Activated CD4-positive, alpha-beta T cell treated with anti-CD3 and anti-CD28 coated beads for 1 hour (primary cell): ENCODE measurements at places on chromosomes 6 and 20.
A peak's percentile ranks its signal among the peaks of the same experiment; 100 is the strongest.

DNA sequence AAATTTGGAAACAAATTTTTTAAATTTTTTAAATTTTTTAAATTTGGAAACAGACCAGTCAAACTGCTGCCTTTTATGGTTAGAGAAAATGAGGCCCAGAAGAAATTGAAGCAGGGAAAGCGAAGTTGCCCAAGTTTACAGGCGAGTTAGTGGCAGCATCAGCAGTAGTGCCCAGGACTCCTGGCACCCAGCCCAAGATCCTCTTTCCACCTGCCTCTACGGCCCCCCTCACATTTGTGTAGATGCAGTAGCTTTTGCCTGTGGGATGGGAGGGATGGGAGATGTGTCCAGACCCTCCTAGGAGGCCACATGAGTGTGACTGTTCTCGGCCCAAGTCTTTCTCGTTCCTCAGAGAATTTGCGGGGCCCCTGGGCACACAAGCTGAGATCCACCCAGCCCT lies 49.8 kb downstream of the HNF4A start:
- DNase-seq = no peak

DNA sequence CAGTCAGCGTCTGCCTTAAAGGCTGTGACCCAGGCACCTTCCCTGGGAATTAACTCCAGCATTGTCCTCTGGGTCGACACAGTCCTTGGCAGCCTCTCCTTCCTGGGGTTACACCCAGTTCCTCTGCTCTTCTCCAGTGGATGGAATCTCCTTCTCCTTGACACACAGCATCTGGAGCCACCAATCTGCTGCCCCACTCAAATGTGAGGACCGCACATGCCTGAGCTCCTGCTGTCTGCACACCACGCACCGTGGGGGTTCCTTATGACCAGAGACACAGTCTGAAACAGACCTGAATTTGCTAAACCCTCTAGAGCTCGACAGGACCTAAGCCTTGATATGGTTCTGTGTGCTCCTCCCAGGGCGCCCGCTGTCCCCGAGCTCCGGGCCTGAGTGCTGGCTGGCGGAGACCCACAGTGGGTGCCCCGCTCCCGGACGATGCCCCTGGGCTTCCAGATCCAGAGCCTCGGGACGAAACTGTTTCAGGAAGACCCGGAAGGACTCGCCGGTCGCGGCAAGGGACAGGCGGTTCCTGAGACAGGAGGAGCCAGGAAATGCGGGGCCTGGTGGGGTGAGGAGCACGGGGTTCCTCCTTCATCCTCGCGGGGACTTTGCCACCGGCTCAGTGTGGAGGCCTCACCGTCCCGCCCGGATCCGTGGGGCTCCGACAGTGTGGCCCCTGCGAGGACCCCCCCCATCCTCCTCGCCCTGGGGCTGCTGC lies 2.5 kb upstream of the RAET1G start:
- DNase-seq = peak; percentile 7

GRCh38 chr6:69232911-69233448 lies 563.8 kb downstream of the LMBRD1 start:
- no peak for DNase-seq

GRCh38 chr20:49989234-49990065 lies 6.7 kb downstream of the SNAI1 start:
- no peak for DNase-seq

DNA sequence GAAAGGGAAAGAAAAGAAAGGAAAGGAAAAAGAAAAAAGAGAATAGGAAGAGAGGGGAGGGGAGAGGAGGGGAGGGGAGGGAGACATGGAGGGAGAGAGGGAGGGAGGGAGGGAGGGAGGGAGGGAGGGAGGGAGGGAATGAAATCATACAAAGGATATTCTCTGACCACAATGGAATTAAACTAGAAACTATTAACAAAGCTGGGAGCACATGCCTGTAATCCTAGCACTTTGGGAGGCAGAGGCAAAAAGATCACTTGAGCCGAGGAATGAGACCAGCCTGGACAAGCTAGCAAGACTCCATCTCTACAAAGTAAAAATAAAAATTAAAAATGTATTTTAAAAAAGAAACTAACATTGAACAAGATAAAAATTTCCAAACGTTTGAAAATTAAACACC lies 62.8 kb downstream of the ILRUN start:
- DNase-seq = no peak

DNA sequence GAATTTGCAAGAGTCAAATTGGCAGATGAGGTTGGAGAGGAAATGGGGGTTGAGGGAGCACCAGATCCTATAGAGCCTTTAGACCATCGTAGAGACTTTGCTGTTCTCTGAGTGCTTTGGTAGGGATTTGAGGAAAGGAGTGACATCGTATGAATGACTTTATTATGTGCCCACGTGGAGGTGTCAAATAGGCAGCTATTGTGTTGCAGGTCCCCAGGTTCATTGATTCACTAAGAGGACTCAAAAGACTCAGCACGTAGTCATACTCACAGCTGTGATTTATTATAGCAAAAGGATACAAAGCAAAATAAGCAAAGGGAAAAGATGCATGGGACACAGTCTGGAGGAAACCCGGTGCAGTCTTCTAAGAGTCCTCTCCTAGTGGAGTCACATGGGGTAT lies 2.2 kb downstream of the MTRES1 start:
- DNase-seq = no peak

- DNase-seq = no peak
These were observed 25.0 kb downstream of the CYB5R4 start for GRCh38 chr6:83884523-83884922.

GRCh38 chr20:19749618-19750071 lies 8.4 kb upstream of the RIN2 start:
- DNase-seq = no peak

DNA sequence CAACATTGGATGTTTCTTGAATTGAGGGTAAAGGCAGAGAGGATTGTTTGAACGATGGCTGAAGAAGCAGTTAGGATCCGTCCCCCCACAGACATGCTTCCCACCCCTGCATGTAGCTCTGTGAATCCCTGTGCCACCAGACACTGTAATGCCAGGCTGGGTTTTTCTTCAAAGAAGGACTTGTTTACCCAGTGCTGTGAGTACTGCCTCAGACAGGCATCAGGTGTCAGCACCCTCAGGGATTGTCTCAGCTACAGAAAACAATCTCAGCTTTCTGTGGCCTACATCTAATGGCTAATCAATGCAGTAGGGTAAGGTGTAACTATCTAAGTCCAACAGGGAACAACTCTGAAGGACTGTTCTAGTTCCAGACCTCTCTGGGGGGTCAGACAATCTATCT lies 853.0 kb upstream of the EPHA7 start:
- no peak for DNase-seq

- DNase-seq = no peak
These were observed 13.6 kb downstream of the FAM83B start for GRCh38 chr6:54860132-54860531.

GRCh38 chr6:43503443-43503842 lies 6.7 kb downstream of the LRRC73 start:
- no peak for DNase-seq

GRCh38 chr20:46594725-46595124 lies 44.3 kb upstream of the OCSTAMP start:
- no peak for DNase-seq

GRCh38 chr6:74991573-74992332 lies 214.1 kb downstream of the COL12A1 start:
- DNase-seq = no peak

DNA sequence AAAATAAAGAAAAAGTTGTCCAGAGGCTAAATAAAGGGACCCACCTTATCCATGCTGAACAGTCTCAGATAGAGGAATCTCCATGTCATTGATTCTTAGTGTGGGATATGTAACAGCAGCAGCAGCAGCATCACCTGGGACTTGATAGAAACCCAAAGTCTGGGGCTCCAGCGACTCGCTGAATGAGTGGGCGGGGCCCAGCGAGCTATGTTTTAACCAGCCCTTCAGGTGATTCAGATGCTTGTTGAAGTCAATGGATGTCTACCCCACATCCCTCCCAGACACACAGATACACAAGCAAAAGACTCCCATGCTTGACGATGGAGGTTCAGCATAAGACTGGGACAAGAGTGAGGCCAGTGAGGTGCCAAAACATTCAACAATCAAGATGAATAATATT lies 298.6 kb downstream of the UBE3D start:
- DNase-seq = no peak

DNA sequence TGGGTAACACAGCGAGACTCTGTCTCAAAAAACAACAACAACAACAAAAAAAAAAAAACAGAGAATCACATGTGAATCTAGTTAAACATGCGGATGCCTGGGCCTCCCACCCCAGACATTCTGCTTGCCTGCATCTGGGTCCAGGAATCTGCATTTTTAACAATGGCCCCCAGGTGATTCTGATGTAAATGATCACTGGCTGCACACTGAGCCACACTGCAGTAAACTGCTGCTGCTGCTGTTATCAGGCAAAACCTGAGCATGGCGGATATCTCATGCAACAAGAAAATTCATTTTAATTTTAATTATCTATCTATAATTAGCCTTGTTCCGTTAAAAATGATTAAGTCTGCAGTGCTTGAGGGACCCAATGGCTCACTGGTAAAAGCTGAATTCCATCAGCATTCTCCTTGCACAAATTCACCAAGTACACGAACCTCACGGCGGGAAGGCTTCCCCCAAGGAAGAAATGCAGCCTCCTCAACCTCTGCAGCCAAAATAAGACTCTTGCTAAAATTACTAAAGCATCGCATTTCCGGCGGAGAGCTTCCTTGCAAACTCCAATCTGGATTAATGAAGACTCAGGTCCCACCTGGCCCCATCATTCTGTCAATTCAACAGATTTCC lies 81.6 kb upstream of the SNX9 start:
- no peak for DNase-seq

- peak; percentile 49 for DNase-seq
These were observed 9.9 kb downstream of the CYP21A2 start for GRCh38 chr6:32047855-32048766.

GRCh38 chr6:13478525-13478966 lies 8.9 kb downstream of the GFOD1 start:
- DNase-seq = no peak

- no peak for DNase-seq
These were observed 90.1 kb downstream of the FOXO3 start for GRCh38 chr6:108650781-108651180.

DNA sequence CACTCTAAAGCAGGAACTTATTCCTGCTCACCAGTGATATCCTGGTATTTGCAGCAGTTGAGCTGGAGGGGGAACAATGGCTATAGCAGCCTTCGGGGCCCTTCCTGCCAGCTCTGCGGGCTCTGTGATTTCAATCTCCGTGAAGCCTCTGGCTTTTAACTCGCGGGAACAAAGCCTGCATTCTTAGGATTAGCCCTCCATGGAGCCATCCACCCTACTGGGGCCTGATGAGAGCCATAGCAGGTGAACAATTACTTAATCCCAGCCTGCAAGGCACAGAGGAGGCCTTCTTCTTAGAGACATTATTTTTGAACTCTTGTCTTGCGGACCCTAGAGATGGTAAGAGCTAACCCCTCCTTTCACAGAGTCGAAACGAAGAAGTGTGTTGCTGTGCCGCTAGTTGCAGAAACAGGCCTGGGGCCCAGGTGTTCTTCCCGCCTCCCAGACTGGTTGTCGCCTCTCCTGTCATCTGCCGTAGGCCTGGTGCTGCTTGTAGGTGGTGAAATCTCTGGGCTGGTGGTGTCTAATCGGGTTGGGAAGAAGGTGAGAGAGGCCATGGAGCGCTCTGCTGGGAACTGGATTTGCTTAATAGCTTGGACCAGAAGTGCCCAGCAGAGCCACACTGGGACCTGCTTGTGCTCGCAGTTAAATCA lies 9.7 kb downstream of the GHRH start:
- no peak for DNase-seq

- no peak for DNase-seq
These were observed 15.9 kb upstream of the PTGIS start for GRCh38 chr20:49583669-49584417.

- peak; percentile 28 for DNase-seq
These were observed 543.4 kb downstream of the CD83 start for GRCh38 chr6:14660806-14661579.

DNA sequence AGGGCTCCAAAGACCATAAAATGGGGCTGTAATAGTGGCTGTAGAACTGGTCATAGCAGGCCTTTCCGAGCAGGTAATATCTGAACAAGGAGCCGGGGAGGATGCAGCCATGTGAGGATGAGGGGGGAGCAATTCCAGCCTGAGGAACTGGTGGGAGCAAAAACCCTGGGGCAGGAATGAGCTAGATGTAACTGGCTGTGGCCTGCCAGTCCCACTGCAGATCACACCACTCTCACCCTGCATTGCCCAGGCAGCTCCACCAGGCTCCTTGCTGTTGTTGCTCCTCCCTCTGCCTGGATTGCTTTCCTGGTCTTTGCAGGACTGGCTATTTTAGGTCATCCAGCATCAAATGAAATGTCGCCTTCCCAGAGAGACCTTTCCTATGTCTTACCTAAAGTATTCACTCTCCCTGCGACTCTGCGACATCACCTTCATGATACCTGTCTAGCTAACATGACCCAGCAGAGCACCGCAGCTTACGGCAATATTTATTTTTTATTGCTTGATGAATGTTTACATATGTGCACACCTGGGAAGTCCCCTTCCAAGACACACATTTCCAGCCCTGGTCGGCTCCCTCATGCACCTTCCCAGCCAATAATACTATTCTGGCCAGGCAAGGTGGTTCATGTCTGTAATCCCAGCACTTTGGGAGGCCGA lies 2.4 kb upstream of the ZFP64 start:
- no peak for DNase-seq

- DNase-seq = no peak
These were observed 102.9 kb upstream of the KCNG1 start for GRCh38 chr20:51125780-51126179.

DNA sequence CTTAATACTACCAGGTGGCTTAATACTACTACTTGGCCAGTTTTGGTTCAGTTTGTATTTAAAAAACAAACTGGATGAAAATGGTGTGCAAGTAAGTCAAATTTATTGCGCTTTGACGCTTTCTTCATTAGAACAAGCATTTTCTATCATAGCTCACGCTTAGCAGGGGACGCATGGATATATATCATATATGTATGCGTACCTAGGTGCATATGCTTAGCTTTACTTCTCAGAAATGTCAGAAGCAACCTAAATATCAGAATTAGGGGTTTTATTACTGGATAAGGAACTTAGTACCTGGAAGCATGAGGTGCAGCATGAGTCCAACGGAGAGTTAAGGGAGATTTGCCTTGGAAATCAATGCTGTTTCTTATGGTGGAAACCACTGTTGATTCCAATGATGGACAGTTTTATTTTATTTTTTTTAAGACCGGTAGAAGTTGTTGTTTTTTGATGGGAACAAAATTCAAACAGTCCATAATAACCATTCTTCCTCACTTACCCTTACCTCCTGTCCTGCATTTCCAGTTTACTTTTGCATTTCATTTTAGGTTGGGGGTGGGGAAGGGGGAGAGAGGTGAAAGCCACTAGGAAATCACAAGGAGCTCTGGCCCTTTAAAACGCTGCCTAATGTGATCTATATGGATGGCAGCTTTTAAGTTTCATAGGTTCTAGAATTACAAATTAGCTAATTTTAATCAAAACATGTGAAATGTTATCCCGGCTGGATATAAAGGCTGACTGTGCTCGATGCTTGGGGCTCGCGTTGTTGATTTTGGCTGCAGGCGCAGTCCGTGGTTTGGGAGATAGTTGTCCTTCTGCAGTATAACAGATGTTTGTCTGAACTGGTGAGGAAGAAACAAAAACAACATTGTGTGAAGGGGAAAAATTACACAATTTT lies 2.1 kb downstream of the SOBP start:
- DNase-seq = no peak

GRCh38 chr6:112639391-112639831 lies 292.3 kb downstream of the RFPL4B start:
- no peak for DNase-seq

- DNase-seq = no peak
These were observed 122.6 kb upstream of the ID4 start for GRCh38 chr6:19714434-19715166.
